Keratinocyte (primary cell): ENCODE measurements at places on chromosomes 5 and 9. TPM values are rescaled to one million over a fixed set of nuclear protein-coding genes. Genes with fewer than 3 reads are reported as not detected.

The LCNL1 gene
- not detected in 3 replicates for polyA plus RNA-seq

The PRLR gene
- polyA plus RNA-seq = 0.04 to 0.10 TPM in 2 of 3 replicates, not detected in the other

The ZNF483 gene
- polyA plus RNA-seq = 0.46 to 0.90 TPM (median 0.60 TPM) in 3 replicates

The PRRT1B gene
- not detected in 3 replicates for polyA plus RNA-seq

The LCP2 gene
- polyA plus RNA-seq = not detected in 3 replicates

The SMIM33 gene
- not detected in 3 replicates for polyA plus RNA-seq

The CAMLG gene
- polyA plus RNA-seq = 10.0 to 19.9 TPM (median 13.0 TPM) in 3 replicates

The CCDC127 gene
- polyA plus RNA-seq = 4.6 to 5.7 TPM (median 4.9 TPM) in 3 replicates

The VPS13A gene
- 13.6 to 56.6 TPM (median 55.3 TPM) in 3 replicates for polyA plus RNA-seq

The MYORG gene
- polyA plus RNA-seq = 3.1 to 4.6 TPM (median 3.7 TPM) in 3 replicates

DNA sequence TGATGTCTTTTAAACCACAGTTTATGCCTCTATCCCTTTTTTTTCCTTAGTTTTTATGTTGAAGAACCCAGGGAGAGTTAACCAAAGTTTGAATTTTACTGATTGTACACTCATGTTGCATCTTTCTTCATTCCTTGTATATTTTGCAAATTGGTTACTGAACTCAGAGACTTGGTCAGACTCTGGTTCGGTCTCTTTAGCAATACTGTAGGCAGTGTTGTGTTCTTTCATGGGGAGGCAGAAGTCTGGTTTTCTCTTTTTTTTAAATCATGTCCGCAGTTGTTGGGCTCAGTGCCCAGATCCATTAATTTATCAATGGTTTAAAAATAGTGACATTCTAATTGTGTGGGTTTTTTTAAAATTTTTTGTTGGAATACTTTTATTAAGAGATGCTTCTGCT is 23.4 kb downstream of the UBE2R2 start:
- no peak for DNase-seq

DNA sequence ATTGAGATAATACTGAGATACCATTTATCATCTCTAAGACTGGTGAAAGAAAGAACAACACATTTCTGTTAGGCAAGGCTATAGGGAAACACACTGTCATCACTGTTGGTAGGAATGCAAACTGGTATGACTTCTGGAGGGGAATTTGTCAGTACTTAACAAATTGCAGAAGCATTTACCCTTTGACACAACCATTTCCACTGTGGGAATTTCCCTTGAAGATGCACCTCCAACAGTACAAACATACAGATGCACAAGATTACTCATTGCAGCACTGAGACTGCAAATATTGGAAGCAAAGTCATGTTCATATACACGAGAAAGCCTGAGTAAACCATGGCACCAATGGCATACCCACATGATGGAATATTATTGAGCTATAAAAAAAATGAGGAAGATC is 17.6 kb downstream of the GM2A start:
- no peak for DNase-seq

GRCh38 chr5:81213070-81213469 is 20.1 kb upstream of the CKMT2 start:
- no peak for DNase-seq

GRCh38 chr5:13708432-13708831 is 236.1 kb downstream of the DNAH5 start:
- no peak for DNase-seq

DNA sequence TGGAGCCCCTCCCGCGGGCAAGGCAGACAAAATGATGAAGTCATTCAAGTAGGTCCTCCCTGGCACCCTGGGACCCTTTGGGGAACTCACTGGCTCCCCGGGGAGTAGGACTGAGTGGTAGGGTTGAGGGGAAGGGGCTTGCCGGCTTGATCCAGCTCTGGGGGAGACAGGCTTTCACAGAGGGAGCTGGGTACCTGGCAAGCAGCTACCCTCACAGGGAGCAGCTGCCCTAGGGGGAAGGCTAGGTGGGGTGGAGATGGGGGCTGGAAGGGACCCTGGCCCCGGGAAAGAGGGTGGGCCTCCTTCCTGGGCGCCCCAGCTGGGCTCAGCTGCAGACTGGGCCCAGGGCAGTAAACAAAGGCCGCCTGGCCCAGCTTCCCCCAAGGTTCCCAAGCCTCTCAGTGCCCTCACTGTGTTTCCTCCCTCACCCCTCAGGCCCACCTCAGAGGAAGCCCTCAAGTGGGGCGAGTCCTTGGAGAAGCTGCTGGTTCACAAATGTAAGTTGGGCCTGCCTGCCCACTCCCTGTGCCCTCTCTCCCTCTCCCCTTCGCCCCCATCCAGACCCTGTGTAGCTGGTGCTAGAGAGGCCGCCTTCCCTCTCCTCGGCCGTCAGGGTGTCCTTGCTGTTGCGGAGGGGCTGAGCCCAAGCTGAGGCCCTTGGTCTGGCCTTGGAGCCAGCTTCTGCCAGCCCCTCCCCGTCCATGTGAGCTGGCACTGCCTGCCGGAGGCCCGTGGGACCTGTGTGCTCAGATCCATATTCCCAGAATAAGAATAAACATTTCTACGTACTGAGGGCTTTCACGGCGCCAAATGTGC is 131.2 kb downstream of the RGS3 start:
- no peak for DNase-seq

GRCh38 chr9:35395706-35396101 is 94.2 kb upstream of the RUSC2 start:
- DNase-seq = no peak

- no peak for DNase-seq
Measured at GRCh38 chr5:153256-153655, 38.0 kb upstream of the LRRC14B start.

- no peak for DNase-seq
Measured at GRCh38 chr9:129822898-129823541, 916 bp downstream of the TOR1A start.

DNA sequence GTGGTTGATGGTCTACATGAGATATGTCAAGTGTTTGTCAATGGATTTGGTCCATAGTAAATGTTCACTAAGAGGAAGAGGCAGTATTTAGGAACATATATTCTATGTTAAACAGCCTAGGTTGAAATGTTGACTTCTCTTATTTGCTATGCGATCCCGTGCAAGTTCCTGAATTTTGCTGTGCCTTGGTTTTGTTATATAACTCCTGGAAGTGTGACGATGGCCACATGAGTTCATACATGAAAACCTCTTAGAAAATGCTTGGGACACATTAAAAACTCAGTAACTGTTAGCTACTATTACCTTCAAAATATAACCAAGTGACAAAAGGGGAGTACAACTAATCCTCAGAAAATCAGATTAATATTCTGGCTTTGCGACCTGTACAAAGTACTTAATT is 21.9 kb upstream of the FBXW2 start:
- no peak for DNase-seq

- DNase-seq = no peak
Measured at GRCh38 chr9:90019626-90020025, 414.8 kb downstream of the GADD45G start.

DNA sequence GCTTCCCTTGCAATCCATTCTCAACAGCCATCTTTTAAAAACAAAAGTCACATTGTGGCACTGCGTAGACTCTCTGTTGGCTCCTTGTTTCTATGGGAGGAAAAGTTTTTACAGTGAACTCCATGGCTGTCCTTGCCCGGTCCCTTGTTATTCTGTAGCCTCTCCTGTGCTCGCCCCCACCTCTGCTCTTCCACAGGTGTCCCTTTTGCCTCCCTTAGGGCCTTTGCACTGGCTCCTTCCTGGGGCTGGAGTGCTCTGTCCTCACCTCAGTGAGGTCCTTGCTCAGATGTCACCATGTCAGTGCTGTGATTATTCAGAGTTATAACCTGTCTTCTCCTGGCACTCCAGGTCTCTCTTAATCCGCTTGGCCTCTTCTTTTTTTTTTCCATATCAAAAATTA is 308.8 kb downstream of the DOCK8 start:
- DNase-seq = no peak

- no peak for DNase-seq
Measured at GRCh38 chr9:137160716-137161557, 8.9 kb downstream of the LRRC26 start.
